ENCODE measurements at places on chromosomes 3 and 15.

DNA sequence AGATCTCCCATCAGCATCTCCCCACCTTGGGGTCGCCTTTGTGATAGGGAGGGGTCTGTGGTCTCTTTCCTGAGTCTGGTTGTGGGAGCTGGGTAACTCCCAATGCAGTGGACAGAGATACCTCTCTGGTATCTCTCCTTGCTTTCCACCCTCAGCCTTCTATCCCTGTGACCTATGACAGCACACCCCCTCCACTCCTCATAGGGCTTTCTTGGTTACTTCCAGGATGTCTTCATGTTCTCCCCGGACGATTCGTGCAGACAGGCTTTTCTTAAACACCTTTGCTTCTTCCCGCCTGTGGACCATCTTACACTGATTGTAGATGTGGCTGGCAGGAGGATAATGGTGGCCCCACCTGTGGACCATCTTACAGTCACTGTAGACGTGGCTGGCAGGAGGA lies 14.2 kb upstream of the NRROS start:
- no peak for DNase-seq

DNA sequence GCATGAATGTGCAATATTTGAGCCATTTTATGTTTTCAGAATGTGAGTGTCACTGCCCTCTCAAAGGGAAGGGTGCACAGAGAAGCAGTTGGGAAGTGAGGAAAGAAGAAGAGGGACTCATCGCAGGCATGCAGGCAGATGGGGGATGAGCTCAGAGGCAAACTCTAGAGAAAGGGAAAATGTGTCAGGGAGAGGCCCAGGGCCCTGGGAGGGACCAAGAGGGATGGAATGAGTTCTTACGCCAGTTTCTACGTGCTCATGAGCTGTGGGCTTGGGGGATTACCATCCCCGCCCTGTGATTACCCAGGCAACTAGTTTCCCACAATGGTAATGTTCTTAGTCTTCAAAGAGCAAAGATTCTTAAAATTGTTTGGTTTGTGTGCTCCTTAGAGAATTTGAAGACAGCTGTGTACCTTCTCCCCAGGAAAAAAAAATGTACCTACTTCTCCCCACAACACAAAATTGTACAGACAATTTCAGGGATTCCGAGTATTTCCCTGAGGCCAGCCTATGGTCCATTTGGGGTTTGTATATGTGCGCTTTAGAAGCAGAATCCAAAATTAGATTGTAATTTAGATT lies 17.8 kb downstream of the GCSAM start:
- no peak for DNase-seq

DNA sequence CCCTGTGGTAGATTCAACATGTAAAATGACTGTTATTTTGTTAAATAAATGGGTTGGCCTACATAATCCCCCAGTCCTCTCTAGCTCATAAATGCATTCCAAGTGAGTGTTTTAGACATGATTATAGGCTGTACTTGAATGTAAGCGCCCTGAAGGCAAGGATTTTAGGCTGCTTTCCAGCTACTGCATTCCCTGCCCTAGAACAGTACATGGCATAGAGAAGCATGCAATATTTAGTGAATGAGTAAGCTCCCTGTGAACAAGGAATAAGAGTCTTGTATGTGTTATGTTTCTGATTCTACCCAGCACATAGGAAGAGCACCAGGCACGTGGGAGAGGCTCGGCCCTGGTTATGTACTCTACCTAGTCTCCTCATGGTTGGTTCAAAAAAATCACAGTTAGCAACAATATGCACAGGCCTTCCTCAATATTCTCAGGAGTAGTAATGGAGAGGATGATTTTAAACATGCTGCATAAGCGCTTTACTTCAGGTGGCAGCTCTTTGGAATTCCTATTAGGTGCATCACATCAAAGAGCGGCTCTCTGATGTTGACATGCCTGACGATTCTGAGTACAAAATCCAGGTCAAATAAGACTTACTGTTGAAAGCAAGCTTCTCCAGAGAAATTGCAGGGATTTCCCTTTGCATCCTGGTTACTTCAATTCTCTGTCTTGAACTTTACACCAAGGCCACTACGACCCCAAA lies 456.6 kb downstream of the MAGI1 start:
- DNase-seq = no peak

- DNase-seq = no peak
Measured at GRCh38 chr15:63595065-63595464, 2.1 kb upstream of the FBXL22 start.

- peak; percentile 81 for DNase-seq
Measured at GRCh38 chr3:194871864-194872668, 186.4 kb downstream of the FAM43A start.

DNA sequence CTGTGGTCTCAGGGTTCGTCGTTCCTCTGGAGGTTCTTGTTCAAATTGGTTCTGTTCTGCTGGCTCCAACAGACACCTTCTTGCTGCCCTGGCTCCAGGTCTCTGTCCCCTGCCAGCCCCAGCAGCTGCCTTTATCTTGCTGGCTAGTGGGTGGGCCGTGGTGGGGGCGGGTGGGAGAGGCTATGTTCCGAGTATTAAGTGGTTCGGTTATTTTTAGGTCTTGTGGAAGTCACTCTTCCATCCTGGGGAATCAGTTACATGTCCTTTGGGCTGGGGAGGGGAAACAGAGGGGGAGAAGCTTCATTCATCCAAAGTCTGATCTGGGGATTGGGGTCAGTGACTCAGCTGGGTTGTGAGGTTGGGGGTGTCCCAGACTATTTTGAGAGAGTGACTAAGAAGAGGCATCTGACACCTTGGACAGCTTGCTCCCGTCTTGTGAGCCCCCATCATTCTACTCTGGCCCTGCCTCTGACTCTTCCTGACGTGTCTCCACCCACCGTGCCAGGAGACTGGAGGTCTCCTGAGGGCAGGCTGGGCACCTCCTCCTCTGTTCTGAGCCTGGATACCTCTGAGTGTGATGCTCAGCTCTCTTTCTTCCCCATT lies at the start of gene XIRP1:
Gene XIRP1 (minus strand): TSS at position 106 of the 603 bp plus-strand sequence. CDS start 3,150 bp downstream, outside the sequence.
- no peak for DNase-seq

- DNase-seq = peak; percentile 48
Measured at GRCh38 chr3:34882764-34883163, 756.6 kb upstream of the ARPP21 start.
